Central memory CD4-positive, alpha-beta T cell (primary cell): ENCODE measurements at places on chromosomes 5 and 9.
A peak's percentile ranks its signal among the peaks of the same experiment; 100 is the strongest.

GRCh38 chr9:15192856-15193255 is 114.2 kb downstream of the TTC39B start:
- no peak for DNase-seq

GRCh38 chr5:140565024-140565779 is 574 bp downstream of the SLC35A4 start:
- DNase-seq, result no peak

DNA sequence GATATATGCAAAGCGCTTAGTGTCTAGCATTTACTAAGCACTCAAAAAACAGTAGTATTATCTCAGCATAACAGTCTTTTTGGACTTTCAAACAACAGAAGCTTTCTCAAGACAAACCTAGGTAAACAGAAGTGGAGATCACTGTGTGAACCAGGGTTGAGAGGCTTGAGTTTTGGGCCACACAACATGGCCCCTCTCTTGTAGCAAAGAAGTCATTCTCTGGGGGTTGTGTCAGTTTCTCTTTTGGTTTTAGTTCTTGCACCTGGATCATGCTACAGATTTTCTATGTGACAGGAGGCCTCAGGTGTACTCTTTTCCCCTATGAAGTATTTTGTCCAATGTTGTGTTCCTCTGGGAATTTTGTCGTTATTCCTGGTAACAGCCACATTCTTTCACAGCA is 30.0 kb downstream of the INSYN2B start:
- no peak for DNase-seq

GRCh38 chr9:126578029-126578428 is 35.7 kb upstream of the LMX1B start:
- no peak for DNase-seq

- no peak for DNase-seq
Measured at GRCh38 chr5:142323480-142324135, 1.2 kb downstream of the SPRY4 start.

DNA sequence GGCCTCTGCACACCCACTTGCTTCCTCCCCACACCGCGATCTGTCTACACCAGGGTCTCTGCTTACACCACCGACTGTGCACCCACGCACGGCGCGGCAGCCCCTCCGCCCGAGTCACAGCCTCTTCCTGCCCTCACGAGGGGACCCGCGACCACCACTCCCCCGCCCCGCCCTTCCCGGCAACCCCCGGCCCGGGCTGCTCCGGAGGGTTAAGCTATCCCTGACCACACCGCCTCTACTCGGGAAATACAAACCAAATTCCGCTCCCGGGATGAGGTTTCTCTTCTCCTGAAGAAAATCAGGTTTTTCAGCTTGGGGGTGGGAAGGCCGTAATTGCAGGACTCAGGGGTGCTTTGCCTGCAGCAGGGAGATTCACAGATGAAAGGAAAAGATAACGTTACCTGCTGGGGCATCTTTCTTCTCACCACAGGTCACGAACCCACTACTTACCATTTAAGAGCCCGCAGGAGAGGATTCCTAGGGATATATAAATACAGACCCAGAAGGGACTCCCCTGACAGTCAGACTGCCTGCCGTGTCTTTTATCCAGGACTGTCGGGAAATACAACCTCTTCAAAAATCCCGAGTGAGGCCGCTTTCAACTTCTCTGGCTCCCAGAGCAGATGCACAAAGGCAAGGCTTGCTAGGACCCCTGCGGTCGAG is 63.5 kb downstream of the ROR2 start:
- no peak for DNase-seq

DNA sequence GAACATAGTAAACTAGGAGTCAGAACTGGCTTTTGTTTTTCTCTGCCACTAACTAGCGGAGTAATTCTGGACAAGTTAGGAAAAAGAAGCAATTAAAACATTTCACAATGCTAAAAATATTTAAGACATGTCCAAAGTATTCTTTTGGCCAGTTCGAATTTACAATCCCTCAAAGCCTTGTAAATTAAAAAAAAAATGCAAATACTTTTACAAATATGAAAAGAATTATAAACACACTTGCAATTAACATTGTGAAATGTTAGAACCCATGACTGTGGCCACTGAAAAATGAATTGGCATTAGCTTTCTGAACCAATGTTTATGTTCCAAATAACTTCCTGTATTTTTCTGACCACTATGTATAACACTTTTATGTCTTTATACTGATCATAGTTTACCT is 2.2 kb downstream of the RAD1 start:
- no peak for DNase-seq

GRCh38 chr9:129242971-129243561 is 65.0 kb upstream of the IER5L start:
- DNase-seq, result no peak

DNA sequence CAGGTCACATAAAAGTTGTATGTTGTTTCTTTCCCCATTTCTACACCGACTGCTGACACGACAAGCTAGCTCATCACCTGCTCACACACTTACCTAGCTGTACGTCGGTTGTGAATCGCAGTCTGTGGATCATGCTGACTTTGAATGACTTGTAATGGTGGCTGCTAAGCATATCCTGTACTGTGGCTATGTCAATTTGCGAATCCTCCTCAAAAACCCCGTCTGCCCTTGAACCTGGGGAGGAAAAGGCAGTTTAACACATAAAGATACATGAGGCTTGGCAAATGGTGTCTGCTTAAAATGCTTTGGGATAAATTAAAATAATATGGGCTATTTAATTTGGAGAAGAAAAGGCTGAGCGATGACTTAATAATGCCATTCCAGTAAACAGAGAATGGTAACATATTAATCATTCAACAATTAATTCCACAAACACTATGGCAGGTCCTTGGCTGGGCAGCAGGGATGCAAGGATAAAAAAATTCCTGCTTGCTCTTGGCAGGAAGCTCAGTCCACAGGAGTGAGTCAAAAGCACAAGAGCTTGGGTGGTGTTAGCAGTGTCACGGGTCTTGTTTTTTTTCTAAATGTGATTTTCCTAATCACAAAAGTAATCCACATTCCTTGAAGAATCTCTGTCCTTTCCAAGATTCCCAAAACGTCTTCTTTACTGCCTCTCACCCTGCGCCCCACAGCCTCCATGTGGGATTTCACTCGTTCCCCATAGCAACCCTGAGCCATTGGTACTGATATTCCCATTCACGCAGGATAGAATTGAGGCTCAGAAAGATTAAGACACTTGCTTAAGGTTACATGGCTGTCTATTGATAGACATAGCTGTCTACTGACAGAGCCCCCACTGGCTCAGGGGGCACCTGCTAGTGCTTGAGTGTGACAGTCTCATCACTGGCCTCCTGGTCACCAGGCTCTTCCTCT is 222.4 kb downstream of the MAPKAP1 start:
- no peak for DNase-seq

DNA sequence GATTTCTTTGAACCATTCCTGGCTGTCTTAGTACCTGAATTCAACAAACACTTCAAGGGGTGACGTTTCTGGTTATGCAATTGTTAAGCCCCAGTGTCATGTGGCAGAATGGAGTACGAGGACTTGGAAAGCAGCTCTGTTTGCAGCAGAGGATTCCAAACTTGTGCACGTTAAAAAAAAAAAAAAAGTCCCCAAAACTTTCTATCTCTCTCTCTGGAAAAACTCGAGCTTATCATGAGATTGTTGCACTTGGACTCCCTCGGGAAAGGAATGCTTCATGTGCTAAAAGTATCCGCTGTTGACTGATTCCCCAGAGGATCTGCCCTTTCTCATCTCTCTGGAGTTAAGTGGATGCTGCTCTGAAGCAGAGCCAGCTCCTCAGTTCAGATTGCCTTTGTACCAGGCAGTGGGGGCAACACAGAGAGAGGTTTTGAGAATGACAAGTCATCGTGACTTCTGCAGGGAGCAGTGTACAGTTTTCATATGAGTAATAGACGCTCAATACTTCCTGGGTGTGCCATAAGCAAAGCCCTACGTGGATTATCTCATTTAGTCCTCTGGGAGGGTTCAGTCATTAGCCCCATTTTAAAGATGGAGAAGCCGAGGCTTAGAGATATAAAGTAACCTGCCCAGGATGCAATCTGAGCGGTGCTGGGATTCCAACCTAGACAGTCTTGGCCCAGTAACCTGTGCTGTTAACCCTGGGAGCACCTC is 28.1 kb downstream of the TMOD1 start:
- no peak for DNase-seq

DNA sequence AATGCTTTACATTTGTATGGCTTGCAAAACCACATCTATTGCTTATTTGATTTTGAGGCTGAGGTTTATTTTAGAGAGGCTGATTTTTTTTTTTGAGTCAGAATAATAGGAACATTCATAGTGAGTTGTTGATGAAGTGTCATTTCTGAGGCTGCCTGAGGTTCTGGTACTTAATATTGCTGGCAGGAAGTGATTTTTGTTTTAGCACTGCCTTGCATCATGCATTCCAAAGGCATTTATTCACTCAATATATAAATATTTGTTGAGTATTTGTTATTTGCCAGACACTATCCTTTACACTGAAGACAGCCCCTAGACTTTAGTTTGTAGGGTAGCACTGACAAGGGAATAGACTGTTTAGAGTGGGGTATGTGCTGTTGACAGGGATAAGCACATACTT is 2.7 kb downstream of the RNF20 start:
- DNase-seq, result no peak

GRCh38 chr5:75040973-75041372 is 11.4 kb downstream of the GCNT4 start:
- no peak for DNase-seq

GRCh38 chr5:25544652-25545249 is 900.0 kb upstream of the CDH10 start:
- DNase-seq, result no peak

- peak; percentile 49 for DNase-seq
Measured at GRCh38 chr9:112751056-112751795, 666 bp downstream of the SNX30 start.

DNA sequence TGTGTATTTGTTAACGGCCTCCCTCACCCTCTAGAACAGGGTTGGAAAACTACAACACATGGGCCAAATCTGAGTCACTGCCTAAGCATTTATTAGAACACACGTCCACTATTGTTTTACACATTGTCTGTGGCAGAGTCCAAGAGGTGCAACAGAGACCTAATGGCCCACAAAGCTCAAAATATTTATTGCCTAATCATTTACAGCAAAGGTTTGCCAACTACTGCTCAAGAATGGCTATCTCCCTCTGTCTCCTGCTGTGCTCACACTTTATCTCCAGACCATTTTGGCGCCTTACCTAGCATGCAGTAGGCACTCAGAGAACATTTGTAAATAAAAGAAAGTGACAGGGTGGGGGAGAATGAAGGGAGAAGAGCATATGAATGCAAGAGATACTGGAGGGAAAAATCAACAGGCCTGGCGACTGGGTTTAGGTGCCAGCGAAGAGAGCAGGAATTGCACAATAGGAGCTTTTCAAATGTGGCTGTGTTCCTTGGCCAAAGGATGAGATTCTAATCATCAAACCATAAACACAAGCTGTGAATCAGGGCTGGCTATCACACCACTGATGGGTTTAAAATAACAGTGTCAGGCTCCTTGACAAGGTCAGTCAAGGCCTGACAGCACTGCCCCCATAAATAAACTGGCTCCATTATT is 80.3 kb downstream of the EPB41L4A start:
- DNase-seq, result no peak

DNA sequence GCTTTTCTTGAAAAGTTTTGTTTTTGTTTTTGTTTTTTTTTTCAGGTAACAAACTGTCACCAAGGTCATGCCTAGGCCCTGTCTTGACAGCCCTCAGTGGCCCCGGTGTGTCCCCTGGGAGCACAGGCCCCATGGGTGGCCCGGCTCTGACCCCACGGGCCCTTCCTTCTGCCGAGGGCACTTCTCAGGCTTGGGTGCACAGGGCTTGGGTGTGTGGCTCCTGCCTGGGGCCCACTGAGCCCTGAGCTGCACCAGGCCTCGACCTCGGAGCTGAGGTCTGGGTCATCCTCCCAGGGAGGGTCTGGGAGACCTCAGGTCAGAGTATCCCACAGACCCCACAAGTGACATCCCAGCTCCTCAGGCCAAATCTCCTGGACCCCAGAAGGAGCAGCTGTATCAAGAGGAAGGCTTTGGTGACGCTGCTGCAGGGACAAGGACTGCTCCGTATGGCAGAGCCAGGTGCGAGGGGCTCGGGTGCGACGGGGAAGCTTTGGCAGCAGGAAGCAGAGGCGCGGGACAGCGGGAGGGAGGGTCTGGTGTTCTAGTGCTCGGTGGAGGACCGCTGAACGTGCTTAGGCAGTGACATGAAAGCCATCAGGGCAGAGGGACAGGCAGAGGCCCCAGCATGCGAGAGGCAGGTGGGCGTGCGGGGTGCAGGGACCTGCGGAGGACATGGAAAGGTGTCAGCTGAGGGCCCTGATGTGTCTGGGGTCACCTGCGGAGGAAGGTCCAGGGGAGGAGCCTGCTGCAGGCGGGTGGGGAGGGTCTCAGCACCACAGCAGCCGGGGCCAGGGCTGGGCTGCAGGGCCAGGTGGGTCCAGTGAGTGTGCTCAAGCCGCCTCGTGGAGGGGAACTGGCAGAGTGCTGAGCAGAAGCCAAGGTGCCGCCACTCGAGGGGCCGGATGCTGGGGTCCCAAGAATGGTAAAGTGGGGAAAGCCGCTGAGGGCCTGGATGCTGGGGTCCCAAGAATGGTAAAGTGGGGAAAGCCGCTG is 18.4 kb upstream of the SLC9A3 start:
- DNase-seq, result no peak

- DNase-seq, result no peak
Measured at GRCh38 chr5:7395947-7396712, at the start of gene ADCY2. Gene ADCY2, plus strand, starts transcription at chr5:7396138. Its CDS starts 159 bp downstream, at chr5:7396297.

DNA sequence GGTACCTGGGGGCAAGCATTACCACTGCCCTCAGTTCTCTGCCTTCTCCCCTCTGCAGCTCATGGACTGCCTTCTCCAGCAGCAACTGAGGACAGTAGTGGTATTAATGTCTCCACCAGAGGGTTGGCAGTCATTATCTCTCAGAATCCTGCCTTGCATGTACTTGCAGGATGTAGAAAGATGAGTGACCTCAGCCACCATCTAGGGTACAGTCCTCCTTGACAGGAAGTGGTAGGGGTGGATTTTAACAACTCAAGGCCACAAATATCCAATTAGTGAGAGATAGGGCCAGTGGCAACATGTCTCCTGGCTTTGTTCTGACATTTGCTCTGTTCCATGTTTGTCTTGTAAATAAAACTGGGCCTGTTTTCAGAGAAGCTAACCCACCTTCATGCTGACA is 47.2 kb downstream of the F2R start:
- no peak for DNase-seq

DNA sequence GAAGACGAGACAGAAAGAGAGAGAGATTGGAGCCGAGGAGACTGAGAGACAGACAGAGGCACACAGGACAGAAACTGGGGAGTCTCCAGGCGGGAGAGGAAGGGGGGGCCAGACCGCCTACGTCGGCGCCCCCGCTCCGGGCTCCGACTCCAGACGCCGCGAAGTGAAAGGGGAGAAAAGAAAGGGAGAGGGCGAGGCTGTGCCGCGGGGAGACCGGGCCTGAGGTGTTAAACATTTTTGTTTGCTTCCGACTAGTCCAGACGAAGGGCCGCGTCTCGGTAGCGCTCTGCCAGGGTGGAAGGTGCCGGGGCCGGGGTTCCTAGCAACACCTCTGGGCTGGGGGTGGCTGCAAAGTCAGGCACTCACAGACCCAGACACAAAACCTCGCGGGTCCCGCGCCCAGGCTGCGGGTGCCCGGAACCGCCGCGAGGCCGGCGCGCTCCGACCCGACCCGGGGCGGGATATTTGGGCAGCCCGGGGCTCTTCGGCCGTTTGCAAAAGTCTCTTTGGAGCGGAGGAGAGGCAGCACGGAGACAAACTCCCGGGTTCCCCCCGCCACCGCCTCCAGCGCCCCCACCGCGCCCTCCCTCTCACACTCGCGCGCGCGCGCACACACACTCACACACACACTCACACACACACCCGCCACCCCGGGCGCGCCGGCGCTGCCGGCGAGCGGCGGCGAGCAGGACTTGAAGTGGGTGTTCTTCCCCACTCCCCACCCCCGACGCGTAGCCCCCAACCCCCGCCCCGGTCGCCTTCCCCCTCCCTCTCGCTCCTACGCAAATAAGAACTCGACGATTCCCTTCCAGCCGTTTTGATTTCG is 626 bp upstream of the FST start:
- peak; percentile 7 for DNase-seq
